ENCODE measurements at places on chromosomes 13 and 19.

GRCh38 chr19:33501693-33502356 lies 19.8 kb downstream of the PEPD start:
- no peaks in the 10 kb centered on the region for H3K27me3 ChIP-seq
- no peaks in the 10 kb centered on the region for H3K36me3 ChIP-seq
- no peak overlapping the region for H3K4me3 ChIP-seq
- peaks cover 8% of the 10 kb centered on the region for H3K4me1 ChIP-seq

DNA sequence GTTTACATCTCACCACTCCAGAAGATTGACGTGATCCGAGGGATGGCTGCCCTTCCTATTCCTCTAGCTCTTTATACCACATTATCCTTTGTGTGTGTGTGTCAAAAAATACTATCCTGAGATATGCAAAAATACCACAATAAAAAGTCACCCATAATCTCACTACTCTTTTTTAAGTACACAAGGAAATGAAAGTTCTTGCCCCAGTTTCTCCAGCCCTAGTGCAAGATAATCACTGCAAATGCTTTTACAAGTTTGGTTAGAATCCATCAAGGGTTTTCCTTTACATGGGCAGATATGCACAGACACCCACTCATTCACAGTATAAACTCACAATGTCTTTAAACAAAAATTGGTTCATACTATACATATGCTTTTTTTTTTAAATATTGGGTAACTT lies 89.3 kb downstream of the DIAPH3 start:
- H3K4me3 ChIP-seq = no peak overlapping the region
- DNase-seq = no peak
- no peaks in the 10 kb centered on the region for H3K27me3 ChIP-seq
- H3K27ac ChIP-seq = no peak overlapping the region

GRCh38 chr19:40348961-40349507 lies 539 bp downstream of the PLD3 start:
- peak; percentile 24 for DNase-seq
- peaks cover 35% of the 10 kb centered on the region for H3K4me1 ChIP-seq
- H3K4me3 ChIP-seq = peak overlapping the region; percentile 80
- peaks cover 5% of the 10 kb centered on the region for H3K36me3 ChIP-seq
- H3K27ac ChIP-seq = peak overlapping the region; percentile 87
- H3K27me3 ChIP-seq = peaks cover 4% of the 10 kb centered on the region

GRCh38 chr19:33713194-33713593 lies 83.5 kb upstream of the KCTD15 start:
- H3K27ac ChIP-seq = no peak overlapping the region
- no peaks in the 10 kb centered on the region for H3K36me3 ChIP-seq
- no peak overlapping the region for H3K4me3 ChIP-seq
- H3K27me3 ChIP-seq = peaks cover under 1% of the 10 kb centered on the region

DNA sequence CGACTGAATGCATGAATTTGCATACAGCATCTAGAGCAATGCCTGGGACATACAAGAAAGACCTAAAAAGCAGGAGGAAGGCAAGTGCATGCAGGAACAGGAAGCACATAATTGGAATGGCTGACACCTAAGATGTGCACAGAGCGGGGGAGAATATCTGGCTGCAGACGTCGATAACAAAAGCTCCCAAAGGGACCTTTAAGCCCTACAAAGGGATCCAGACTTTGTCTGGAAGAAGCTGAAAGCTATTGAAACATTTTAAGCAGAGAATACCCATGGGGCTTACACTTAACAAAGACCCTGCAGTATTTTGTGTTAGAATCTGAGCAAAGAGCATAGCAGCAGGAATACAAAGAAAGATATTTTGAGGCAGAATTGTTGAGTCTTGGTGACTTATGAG lies 107.4 kb upstream of the CLDN10 start:
- no peak overlapping the region for H3K27ac ChIP-seq
- H3K4me3 ChIP-seq = no peak overlapping the region
- no peaks in the 10 kb centered on the region for H3K36me3 ChIP-seq
- no peaks in the 10 kb centered on the region for H3K4me1 ChIP-seq

GRCh38 chr19:55197528-55197927 lies 11.8 kb downstream of the PTPRH start:
- H3K27me3 ChIP-seq = peaks cover 41% of the 10 kb centered on the region
- no peak overlapping the region for H3K4me3 ChIP-seq
- H3K4me1 ChIP-seq = no peaks in the 10 kb centered on the region
- H3K36me3 ChIP-seq = no peaks in the 10 kb centered on the region
- no peak overlapping the region for H3K27ac ChIP-seq
- no peak for DNase-seq

All from activated naive CD4-positive, alpha-beta T cell treated with anti-CD3 and anti-CD28 coated beads, Interleukin-2, amount 10 ng/mL, durations not matched to agents 7 days and 5 days (primary cell).